ENCODE measurements at places on chromosomes 4 and X.

DNA sequence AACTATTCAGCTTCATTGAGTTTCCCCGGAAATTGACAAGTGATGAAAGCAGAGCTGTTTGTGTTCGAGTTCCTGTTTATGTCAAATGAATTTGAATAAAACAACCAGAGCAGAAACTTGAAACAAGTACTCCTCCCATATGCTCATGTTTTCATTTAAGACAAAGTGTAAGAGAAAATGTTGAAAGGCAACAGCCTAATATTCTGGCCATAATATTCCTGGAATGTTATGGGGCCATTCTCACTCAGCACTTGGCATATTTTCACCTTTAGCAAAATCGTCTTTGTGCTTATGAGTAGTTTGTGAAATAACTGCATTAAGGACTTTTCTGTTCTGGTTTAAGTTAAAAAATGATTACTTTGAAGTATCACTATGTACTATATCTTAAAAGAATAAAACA lies 276.0 kb upstream of the FAT1 start:
- no peak for DNase-seq

DNA sequence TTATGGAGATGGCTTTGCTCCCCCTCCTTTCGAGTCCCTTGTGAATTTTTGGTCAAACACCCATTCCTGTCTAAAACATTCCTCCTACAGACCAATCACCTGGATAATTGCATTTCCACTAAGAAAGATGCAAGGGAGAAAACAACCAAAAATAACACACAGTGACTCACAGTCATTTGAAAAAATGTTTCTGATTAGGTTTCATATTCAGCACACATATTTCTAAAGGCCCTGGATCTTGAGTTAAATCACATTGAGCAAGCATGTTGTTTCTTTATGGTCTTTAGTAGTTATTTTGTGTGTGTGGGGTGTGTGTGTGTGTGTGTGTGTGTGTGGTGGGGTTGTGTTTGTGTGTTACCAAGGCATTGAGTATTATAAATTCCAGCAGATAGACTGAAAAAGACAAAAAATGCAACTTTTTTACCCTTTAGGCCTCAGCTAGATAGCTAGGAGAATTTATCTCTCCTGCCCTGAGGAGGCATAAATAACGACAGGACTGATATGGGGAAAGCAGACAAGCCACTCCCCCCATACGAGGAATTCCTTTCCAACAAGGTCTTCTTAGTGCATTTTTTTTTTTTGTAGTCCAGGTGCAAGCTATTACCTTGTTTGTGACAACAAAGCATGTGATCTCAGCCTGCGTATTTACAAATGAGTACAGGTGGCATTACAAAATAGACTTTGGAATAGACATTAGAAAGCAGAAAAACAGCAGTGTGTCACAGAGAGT lies 265.4 kb upstream of the ADGRL3 start:
- DNase-seq, result no peak

GRCh38 chr4:10121568-10122208 lies 5.1 kb upstream of the WDR1 start:
- DNase-seq, result no peak

DNA sequence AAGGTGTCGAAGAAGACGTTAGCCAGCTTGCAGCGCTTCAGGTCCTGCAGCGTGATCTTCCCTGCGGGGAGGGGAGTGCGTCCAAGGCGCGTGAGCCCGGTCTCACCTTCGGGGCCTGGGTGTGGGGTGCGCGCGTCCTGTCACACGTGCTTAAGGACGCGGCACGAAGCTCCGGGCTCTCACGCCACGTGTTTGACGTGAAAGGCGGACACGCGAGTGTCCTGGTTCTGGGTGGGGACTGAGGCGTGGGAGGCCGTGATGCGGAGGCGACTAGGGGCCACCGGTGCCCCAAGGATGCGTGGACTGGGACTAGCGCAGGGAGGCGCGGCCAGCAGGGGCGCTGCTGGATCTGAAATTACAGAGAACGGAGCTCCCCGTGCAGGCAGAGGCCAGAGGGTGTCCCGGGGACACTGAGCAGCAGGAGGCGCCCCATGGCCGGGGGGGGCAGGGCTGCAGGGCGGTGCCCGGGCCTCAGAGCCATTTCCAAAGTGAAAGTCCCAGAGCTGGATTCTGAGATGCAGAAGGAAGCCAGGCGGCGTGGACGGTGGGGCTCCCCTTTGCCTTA lies 20.3 kb upstream of the GTPBP6 start:
- no peak for DNase-seq

DNA sequence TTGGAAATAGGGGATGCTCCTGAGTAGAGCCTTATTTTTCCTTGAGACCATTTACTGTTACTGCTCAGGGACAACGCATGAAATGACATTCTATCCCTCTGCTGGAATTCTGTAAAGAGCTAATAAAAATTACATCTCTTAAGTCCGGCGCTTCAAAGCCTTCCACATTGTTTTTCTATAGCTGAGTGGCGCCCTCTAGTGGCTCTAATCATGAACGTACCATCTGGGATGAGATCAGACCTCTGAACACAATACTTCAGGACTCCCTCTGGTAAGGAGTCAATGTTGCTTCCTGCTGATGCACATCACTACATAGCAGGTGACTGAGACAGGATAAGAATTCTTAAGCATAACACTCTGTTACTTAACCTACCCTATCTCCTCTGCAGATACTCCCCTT lies 6.0 kb downstream of the HMGN5 start:
- DNase-seq, result peak; percentile 39

DNA sequence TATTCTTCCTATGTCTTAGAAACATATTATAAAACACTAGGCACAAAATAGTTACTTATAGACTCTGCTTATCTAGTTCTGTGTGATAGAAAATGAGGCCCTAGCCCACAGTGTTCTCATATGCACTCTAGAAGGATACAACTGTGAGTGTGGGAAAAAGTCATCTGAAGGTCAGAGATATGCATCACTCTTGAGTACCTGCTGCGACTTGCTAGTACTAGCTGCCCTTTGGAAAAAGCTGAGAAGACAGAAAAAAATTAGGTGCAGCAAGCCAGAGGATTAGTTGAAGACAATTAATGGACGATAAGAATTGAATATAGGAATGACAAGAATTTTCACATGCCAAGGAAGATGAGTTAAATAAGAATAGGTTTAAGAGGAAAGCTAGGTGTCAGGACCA lies 61.3 kb downstream of the MTHFD2L start:
- no peak for DNase-seq

GRCh38 chr4:95524729-95525128 lies 24.0 kb downstream of the UNC5C start:
- DNase-seq, result no peak

DNA sequence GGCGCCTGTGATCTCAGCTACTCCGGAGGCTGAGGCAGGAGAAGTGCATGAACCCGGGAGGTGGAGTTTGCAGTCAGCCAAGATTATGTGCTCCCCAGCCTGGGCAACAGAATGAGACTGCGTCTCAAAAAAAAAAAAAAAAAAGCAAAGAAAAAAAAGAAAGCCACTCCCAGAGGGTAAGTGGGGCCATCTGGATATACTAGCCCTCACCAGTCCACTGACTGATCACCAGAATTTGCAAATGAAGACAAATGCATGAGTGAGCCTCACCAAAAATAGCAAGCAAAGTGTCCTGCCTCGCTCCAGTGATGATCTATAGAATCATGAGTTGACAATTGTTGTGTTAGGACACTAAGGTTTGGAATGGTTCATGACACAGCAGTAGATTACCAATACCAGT lies 47.6 kb downstream of the ZFP42 start:
- no peak for DNase-seq

DNA sequence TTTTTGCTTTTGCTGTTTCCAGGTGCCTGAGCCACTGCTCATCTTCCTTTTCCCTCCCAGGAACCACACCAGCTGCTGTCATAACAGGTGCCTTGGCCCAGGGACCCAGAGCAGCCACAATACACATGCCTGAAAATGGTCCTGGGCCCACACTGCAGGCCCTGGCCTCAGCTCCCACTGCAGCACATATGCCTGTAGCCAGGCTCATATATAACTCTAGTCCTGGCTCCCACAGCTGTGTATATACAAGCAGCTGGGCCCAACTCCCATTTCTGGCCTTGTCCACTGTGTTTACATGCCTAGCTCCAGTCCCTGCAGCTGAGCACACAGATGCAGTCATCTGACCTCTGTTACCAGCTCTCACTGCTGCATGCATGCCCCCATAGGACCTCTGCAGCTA lies 930.5 kb downstream of the ADGRL3 start:
- DNase-seq, result peak; percentile 27

DNA sequence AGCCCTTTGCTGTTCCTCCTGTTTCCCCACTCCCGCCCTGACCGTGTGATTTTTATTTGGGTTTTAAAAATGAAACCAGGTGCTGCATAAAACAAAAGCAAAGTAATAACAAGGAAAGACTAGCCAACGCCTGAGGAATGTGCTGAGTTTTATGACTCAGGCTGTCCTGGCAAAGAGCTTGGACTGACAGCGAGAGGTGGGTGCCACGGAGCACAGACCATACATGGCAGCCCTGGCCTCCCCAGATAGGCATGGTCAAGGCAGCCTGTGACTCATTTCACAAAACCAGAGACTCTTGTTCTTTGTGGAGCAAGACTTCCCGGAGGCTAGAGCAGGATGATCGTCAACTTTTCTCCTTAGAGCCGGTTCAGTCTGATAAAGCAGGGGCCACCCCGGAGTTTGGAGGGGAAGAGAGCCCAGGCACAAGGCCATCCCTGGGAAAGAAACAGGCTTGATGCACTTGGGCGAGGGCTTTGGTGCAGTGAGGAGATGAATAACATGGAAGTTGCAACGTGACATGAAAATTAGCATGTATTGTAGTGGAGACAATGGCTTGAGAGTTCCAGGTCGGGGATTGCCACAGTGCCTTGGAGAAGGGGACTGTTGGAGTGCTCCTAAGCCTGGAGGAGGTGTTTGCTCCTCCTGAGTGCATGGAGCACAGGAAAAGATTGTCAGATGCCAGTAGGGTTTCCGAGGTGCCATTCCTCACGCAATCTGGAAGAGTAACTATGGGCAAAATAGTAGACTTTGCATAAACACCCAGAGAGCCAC lies 54.8 kb downstream of the C4orf51 start:
- peak; percentile 73 for DNase-seq

GRCh38 chr4:54986095-54986846 lies 139.1 kb downstream of the KDR start:
- DNase-seq, result no peak

GRCh38 chrX:119870626-119871131 lies 854 bp downstream of the RNF113A start:
- DNase-seq, result no peak

DNA sequence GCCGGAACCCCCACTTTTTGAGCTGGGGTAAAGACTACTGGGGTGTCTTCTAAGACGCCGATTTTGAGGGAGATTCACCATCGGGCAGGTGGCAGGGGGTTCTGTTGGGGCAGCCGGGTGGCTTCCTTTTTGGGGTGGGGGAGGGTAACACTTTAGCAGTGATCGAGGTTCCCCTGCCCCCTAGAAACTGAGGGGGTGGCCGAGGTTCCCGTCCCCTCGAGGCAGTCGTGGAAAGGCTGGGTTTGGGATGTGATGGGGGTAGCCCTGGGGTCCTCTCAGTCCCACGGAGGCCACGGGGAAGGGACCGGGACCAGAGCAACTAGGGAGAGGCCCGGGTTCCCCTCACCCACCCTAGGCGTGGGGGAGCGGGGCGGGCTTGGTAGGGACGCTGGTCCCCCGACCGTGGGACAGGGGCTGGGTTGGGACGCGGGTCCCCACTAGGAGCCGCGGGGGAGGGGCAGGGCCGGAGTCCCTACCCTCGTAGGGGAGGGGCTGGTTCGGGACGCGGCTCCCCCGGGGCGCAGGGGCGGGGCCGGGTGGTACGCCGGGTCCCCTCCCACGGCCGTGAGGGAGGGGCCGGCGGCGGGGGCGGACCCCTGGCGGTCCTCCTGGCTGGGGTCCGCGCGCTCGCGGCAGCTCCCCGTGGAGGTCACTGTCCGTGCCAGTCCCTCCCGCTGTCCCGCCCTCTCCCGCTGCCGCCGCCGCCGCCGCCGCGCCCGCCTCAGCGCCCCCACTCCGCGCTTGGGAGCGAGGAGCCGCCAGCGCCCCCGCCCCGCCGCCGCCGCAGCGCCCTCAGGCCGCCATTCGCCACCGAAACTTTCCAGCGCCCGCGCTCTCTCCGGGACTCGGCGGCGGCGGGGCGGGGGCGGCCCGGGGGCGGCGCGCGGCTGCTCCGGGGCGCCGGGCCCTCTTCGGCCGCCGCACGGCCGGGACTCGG lies at the start of gene TBL1X:
TSS of gene TBL1X (plus strand) at position 624 of the 937 bp plus-strand sequence. CDS start 188,529 bp downstream, outside the sequence.
- DNase-seq, result peak; percentile 61

GRCh38 chrX:124274438-124275181 lies 57.9 kb upstream of the TEX13D start:
- peak; percentile 76 for DNase-seq

- DNase-seq, result no peak
Measured at GRCh38 chrX:78922754-78923153, 22.4 kb upstream of the P2RY10 start.

GRCh38 chr4:142168181-142168580 lies 531.8 kb downstream of the IL15 start:
- DNase-seq, result no peak

- no peak for DNase-seq
Measured at GRCh38 chr4:34850968-34851367, 1393.3 kb downstream of the ARAP2 start.

DNA sequence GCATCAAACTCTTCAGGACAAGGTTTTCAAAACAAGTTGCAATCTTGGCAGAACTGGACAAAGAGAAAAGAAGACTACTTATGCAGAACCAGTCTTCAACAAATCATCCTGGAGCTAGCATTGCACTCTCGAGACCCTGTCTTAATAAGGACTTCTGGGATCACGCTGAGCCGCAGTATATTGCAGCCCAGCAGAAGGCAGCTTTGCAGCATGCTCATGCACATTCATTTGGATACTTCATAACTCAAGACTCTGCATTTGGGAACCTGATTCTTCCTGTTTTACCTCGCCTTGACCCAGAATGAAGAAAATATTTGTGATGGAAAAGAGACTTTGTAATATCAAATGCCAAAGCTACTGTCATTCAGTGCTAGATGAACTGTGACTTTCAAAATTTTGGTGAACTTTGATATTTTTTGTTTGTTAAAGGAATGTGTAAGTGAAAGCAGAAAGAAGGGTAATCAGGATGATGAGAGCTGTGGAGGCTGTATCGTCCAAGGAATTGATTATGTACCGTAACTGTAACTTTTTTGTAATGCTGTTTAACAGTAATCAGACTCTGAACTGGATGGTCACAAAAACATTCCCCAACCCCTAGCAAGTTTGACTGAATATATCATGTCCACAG lies 27.2 kb downstream of the HSPA4L start:
- DNase-seq, result no peak

DNA sequence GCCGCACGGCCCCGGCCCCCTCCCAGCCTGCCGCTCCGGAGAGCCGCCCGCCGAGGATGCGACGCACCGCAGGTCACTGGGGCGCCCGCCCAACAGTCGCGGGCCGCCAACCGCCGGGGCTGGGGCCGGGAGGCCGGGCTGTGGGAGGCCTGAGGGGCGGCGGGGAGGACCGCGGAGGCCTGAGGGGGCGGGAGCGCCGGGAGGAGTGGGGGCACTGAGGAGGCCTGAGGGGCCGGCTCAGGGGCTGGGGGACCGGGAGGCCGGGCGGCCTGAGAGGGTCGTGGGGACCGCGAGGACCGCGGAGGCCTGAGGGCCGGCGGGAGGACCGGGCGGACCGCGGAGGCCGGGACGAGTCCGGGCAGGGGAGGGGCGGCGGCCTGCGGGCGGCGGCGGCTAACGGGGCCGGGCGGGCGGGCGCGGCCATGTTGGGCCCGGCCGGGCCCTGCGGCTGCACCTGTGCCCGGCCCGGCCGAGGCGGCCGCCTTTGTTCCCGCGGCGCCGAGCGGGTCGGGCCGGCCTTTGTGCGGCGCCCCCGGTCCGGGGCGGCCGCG lies 353 bp downstream of the NSD2 start:
- DNase-seq, result peak; percentile 56

- no peak for DNase-seq
Measured at GRCh38 chr4:152164561-152164960, 371.3 kb downstream of the FBXW7 start.

GRCh38 chr4:87038837-87039615 lies 104.2 kb downstream of the AFF1 start:
- DNase-seq, result peak; percentile 65

- DNase-seq, result no peak
Measured at GRCh38 chr4:164701665-164702064, 52.3 kb upstream of the SMIM31 start.
